ENCODE measurements at places on chromosomes 7 and 10. TPM values are rescaled to one million over a fixed set of nuclear protein-coding genes. Genes with fewer than 3 reads are reported as not detected.

The PHYH gene
- 29.1 TPM for total RNA-seq

The EVX1 gene
- not detected for total RNA-seq

The GIMAP4 gene
- 22.5 TPM for total RNA-seq

The SFRP4 gene
- 116 TPM for total RNA-seq

The NPSR1 gene
- total RNA-seq: 0.99 TPM

The FGFBP3 gene
- 15.3 TPM for total RNA-seq

The ATE1 gene
- 93.2 TPM for total RNA-seq

The FAM237B gene
- total RNA-seq: not detected

The IMMP2L gene
- 19.1 TPM for total RNA-seq

The ITIH5 gene
- 49.9 TPM for total RNA-seq

The THSD7A gene
- 46.4 TPM for total RNA-seq

The NEUROD6 gene
- total RNA-seq: 0.93 TPM

The SNX10 gene
- 28.5 TPM for total RNA-seq

The AGBL3 gene
- total RNA-seq: 5.8 TPM

The PKD2L1 gene
- 0.16 TPM for total RNA-seq

The PRLHR gene
- total RNA-seq: not detected

The CYP3A5 gene
- total RNA-seq: 4.6 TPM

The FAM25G gene
- not detected for total RNA-seq

The SFRP5 gene
- total RNA-seq: 68.7 TPM

The ARHGAP22 gene
- 7.0 TPM for total RNA-seq

The YKT6 gene
- total RNA-seq: 53.3 TPM

The PALD1 gene
- 11.7 TPM for total RNA-seq

The LIPN gene
- total RNA-seq: not detected

The SHLD2 gene
- 45.5 TPM for total RNA-seq

The NMT2 gene
- 35.6 TPM for total RNA-seq

The EPHA1 gene
- total RNA-seq: 2.1 TPM

The CNNM1 gene
- total RNA-seq: 2.4 TPM

The PLPP4 gene
- 4.2 TPM for total RNA-seq

The SLC18A3 gene
- total RNA-seq: 1.3 TPM
